Posterior vena cava (tissue), 2 donors: ENCODE measurements at places on chromosomes 16 and 17.

DNA sequence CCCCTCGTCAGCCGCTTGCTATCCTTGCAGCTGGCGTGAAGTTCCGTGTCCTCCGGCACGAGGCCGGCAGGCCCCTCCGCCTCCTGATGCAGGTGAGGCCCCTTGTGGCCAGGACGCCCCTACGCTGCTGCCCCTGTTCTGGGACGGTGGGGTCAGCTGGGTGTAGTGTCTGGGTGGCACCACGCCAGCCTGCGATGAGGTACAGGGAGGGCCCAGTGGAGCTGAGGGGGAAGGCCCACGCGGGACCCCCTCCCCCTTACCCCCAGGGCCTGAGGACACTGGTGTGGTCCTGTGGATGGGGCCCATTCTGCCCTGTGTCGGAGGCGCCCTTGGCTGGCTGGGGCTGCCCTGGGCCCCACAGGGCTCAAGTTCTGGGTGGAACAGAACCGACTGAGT, 7.7 kb upstream of the RAB40C start:
- DNase-seq, result no peak

DNA sequence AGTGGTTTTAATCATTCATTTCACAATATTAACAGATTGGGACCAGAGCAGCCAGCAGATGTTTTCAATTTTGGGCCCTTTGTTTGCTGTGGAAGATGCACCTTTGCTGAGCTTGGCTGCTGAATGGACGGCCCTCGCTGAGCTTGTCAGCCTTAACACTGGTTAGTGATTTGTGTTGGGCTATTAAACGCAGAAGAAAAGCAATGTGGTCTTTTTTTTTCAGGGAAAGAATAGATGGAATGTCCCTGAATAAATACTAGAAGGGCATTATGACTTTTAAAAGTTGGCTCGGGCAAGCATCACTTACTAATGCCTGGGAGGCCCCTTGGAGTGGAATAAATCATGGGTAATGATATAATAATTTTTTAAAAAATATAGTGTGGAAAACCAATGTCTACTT, 297.0 kb downstream of the MAP2K6 start:
- no peak for DNase-seq

DNA sequence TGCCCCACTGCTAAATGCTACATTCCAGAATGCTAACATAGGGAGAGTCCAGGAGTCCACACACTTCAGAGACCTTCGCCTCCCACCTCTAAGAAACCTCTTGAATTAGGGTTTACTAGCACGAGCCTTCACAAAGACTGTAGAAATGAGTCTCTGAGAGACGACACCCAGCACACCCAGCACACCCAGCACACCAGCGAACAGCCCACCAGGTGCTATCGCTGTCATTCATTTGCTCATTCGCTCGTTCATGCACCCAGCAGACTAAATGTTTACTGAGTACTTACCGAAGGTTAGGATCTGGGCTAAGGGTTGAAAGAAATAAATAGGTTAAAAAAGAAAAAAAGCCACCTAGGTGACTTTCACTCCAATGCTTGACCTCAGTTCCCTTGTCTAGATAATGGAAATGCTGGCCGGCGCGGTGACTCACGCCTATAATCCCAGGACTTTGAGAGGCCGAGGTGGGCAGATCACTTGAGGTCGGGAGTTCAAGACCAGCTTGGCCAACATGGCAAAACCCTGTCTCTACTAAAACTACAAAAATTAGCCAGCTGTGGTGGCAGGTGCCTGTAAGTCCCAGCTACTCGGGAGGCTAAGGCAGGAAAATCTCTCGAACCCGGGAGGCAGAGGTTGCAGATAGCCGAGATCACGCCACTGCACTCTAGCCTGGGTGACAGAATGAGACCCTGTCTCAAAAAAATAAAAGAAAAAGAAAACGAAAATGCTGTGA, 100.8 kb downstream of the ADCY9 start:
- no peak for DNase-seq

- DNase-seq, result no peak
These were observed 22.5 kb downstream of the CLUAP1 start for GRCh38 chr16:3523281-3523680.

GRCh38 chr17:61462719-61463315, 10.6 kb downstream of the TBX4 start:
- DNase-seq, result no peak

- peak; percentile 94 for DNase-seq
These were observed 977 bp upstream of the ZNF778 start for GRCh38 chr16:89216315-89217137.

DNA sequence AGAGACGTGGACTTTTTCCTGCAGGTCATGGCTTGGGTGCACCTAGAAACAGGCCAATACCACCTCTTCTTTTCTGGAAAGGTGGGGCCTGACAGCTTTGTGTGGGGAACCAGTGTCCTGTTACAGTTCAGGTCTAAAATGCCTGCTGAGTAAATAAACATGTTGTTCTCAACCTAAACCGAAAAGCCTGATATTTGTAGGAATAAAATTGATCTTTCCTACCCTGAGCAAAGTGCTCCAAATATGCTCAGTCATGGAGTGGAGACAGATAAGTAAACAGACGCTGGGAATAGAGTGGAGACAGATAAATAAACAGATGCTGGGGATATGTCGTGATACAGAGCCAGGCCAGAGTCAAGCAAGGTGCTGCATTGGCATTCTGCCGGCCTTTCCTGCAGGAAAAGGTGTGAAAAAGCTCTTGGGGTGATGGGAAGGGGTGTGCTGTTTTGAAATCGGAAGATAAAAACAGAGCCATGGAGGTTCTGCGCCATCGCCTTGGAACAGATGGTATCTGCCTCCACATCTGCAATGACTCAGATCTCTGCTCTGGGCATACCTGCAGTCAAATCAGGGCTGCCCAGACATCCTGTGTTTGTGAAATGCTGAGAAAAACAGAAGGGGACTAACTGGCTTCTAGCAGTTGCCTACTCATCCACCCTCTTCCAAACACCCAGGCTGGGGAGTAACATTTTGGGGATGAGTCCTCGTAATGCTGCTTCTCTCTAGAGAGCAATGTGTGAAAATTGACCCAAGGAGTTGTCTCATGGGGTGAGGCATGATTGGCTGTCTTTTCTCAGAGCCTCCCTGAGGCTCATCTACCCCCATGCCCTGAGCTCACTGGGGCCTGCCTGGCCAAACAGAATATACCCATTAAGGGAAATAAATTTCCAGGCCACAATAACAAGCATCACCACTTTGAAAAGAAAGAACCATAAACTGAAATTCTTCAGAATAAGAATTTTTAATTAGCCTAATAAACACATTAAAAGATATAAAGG, 16.8 kb upstream of the TRPV2 start:
- no peak for DNase-seq

DNA sequence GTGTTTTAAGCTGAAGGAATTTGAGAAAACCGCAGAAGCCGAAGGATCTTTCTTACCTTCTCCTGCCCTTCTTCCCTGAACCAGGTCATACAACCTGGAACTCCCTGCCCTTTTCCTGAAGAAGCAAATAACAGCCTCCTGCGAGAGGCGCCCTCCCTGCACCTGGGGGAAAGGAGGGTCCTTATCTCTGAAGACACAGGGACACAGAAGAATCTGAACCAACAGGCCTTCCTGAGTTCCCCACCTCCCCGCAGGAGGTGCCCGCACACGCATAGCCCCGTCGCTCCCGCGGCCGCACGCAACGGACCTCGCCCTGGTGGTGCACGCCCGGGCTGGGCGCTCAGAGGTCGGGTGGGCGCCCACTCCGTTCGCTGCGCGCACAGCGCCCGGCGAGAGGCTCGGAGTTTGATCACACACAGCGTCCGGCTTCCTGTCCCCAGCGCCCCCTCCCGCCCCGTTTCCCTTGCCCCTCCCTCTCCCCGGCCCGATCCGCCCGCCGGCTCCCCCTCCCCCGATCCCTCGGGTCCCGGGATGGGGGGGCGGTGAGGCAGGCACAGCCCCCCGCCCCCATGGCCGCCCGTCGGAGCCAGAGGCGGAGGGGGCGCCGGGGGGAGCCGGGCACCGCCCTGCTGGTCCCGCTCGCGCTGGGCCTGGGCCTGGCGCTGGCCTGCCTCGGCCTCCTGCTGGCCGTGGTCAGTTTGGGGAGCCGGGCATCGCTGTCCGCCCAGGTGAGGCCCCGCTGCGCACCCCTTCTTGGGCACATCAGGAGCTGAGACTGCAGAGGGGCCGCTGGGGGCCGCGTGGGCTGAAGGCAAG, at the start of gene TNFSF12:
Gene TNFSF12, plus strand, starts transcription at position 474 of the 816 bp plus-strand sequence. Its CDS starts 96 bp downstream, at position 570.
- peak; percentile 91 for DNase-seq

- peak; percentile 84 for DNase-seq
These were observed 3.6 kb upstream of the XAF1 start for GRCh38 chr17:6752068-6752909.

DNA sequence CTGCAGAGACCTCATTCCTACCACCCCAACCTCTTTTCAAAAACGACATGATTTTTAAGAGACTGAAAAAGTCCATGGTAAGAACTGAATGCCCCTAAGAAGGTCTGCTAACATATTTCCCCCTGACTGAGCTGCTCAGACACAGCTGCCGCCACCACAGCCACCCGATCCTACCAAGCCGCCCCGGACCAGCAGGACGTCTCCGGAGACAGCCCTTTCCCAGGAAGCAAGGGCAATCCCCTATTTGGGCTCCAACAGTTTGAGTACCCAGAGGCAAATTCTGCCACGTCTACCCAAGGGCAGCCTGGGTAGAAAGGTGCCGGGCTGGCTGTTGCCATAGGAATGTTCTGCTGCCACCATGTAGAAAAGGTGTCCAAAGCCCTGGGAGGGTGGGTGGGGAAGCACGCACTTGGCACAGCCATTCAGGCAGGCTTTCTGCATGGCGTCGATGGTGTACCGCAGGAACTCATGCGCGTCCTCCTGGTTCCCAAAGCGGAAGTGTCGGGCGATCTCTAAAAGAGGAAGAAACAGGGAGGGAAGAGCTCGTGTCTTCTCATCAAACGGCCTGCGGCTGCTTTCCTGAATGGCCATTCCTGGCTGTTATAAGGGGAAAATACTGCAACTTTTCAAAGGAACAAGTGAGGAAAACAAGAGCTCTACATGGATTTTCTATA, 13.6 kb downstream of the USP36 start:
- DNase-seq, result peak; percentile 88

DNA sequence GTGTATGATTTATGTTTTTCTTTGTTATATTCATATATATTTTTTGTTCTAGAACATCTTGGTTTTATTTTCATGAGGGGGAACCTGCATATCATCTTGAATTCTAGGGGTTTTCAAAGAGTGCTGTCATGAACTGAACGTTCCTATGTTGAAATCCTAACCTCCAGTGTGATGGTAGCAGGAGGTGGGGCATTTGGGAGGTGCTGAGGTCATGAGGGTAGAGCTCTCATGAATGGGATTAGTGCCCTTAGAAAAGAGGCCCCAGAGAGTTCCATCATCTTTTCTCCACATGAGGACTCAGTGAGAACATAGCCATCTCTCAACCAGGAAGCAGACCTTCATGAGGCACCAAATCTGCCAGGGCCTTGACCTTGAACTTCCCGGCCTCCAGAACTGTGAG, 34.6 kb upstream of the CCDC182 start:
- DNase-seq, result no peak

GRCh38 chr16:17031484-17032268, 439.1 kb downstream of the XYLT1 start:
- no peak for DNase-seq

- no peak for DNase-seq
These were observed 893 bp upstream of the ODF4 start for GRCh38 chr17:8338753-8339140.

DNA sequence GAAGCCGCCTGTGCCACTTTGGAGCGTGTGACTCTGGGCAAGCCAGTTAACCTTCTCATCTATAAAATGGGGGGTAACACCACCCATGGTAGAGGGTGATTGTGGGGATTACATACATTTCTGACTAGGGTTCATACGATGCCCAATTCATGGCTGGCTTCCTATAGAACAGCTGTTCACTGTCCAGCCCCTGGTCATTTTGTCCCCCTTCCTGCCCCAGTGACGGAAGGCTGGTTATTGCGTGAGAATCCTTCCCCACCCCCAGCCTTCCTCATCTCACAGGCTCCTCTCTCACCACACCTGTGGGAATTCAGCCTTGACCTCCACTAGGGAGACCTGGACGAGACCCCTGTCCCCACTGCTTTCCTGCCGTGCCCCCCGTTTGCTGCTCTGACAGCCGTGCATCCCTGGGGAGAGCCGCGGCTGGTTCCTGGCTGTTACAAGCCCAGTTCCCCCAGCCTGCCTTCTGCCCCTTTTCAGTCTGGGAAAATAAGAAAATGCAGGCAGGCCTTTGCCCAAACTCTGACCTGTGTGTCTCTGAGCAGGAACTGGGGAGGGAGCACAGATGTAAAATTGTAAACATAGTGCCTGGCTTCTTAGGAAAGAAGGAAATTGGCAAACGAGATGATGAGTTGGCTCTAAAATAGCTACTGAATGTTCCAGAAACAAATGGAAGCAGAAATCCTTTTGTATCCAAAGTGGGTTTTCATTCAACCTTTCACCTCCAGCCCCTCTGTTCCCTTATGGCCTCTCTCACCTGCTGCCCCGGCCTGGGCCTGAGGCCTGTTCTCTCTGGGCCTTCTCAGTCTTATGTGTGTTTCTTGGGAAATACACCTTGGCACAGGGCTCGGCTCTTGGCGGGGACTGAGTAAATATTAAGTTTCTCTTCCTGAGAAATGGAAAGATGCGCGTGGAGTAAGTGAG, 67.3 kb downstream of the OR1D5 start:
- peak; percentile 77 for DNase-seq

- DNase-seq, result peak; percentile 76
These were observed 2.7 kb downstream of the CCDC102A start for GRCh38 chr16:57533431-57534336.

- DNase-seq, result no peak
These were observed 25.1 kb downstream of the SALL1 start for GRCh38 chr16:51125992-51126391.

- peak; percentile 87 for DNase-seq
These were observed 33.2 kb downstream of the CYTH1 start for GRCh38 chr17:78748730-78749317.

DNA sequence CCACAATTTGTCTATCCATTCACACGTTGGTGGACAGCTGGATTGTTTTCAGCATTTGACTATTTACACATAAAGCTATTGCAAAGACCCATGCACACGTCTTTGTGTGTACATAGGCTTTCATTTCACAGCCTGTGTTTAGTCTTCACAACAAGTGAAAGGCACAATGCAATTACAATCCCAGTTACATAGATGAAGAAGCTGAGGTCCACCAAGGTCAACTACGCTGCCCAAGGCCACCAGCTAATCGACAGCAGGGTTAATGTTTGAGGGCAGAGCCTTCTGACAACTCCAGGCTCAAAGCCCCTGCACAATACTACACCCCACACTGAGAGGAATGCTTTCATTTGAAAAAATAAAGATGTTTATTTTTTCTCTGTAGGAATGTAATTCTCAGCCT, 93.6 kb upstream of the CDH13 start:
- no peak for DNase-seq

DNA sequence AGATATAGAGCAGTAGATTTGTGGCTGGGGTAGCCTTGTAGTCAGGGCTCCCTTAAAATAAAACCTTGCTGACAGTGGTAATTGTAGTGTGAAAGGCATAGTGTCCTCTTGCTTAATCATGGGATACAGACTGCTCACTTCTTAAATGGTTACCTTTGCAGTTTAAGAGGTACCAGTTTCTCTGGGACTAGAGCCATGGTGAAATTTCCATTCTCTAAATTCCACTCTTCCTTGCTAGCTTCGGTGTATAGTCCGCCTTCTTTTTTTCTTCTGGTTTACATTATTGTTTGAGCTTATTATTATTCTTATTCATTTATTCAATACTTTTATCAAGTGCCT, 1.6 kb downstream of the CCP110 start:
- no peak for DNase-seq
